Stimulated activated CD8-positive, alpha-beta memory T cell treated with anti-CD3 and anti-CD28 coated beads, Interleukin-2, amount 100 ng/mL, for 1 hour (primary cell): ENCODE measurements at places on chromosomes 6 and 20.

GRCh38 chr6:24621626-24622289 is 24.2 kb downstream of the KIAA0319 start:
- no peak for DNase-seq

- no peak for DNase-seq
Observed at GRCh38 chr6:105902401-105903031, 183.6 kb upstream of the PRDM1 start.

DNA sequence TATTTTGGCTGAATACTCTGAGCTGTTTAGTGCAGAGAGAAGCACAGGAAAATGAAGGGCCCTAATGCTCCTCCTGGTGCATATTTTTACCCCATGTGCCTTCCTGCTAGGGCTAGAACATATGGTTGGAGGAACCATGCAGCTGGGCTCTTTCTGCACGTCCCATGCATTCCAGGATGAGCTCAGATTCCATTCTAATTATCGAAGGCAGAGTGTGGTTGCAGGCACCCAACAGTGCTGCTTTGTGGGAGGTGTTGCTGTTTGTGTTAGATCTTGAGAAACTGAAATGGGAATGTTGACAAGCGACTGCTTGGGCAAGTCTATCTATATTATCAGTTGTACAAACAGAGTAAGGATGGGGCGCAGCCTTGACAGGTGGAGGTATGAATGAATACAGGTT is 419.5 kb downstream of the DHX35 start:
- DNase-seq: no peak

- DNase-seq: no peak
Observed at GRCh38 chr6:145080651-145081050, 654.7 kb downstream of the EPM2A start.

GRCh38 chr6:1724124-1724523 is 114.4 kb downstream of the FOXC1 start:
- DNase-seq: no peak

GRCh38 chr6:66897576-66897975 is 1190.5 kb upstream of the EYS start:
- no peak for DNase-seq

GRCh38 chr6:89438248-89438647 is 5.3 kb downstream of the ANKRD6 start:
- no peak for DNase-seq

DNA sequence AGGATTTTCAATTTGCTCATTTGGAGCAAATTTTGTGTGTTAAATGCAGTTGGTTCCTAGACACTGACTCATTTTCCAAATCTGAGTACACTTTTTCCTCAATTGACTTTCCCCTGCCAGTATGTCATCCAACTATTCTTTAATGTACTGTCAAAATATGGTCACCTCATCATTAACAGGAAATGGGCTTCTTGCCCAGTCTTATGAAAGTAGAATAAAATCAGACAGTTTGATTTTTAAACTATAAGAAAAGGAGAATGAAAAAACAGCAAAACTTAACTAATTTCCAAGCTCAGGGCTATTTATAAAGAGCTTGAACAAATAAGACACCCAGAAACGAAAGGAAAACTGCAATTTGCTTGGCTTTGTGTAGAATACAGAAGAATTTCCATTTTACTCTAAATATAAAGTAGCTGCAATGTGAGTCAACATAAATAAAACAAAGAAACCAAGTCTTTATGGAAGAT is 43.7 kb upstream of the RAB23 start:
- no peak for DNase-seq

DNA sequence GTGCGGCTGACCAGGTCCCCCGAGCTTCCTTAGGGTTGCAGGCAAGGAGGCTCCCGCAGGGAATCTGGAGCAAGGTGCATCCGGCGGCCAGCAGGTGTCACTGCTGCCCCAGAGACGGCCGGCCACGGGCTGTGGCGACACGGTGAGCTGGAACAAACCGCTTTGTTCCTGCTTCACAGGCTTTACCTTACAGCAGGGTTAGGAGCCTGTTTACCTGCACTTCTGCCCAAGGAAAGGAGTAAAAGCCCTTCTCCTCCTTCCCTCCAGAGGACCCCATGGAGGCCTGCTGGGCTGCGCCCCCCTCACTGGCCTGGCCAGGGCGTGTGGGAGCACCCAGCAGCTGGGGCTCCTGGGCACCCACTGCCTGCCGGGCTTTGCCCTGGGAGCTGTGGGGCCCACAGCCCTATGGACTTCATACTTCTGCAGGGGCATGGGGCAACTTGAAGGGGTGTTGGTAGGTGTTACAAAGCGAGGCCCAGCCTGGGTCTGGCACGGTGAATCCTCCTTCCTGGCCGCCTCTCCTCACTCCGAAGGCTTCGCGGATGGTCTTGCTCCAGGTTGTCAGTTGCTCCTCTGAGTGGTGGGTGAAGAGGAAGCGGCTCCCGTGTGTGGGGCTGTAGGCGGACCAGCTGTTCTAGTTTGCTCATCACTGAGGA is 88.4 kb downstream of the CDC5L start:
- peak; percentile 22 for DNase-seq

DNA sequence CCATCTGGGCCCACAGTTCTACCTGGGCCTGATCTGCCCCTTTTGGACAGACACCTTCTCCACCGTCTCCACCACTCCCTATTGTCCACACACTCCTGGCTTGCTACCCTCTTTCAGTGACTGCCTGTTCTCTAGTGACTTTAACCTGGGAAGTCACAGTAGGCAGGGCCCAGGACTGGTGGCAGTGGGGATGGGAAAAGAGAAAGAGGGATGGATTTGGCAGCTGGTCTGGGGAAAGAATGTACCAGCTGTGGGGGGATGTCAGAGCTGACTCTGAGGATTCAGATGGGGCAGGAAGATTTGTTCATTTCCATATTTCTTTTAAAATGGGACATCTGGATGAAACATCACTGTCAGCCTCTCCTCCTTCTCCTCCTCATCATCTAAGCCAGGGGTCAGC is 85.5 kb downstream of the SULF2 start:
- no peak for DNase-seq

DNA sequence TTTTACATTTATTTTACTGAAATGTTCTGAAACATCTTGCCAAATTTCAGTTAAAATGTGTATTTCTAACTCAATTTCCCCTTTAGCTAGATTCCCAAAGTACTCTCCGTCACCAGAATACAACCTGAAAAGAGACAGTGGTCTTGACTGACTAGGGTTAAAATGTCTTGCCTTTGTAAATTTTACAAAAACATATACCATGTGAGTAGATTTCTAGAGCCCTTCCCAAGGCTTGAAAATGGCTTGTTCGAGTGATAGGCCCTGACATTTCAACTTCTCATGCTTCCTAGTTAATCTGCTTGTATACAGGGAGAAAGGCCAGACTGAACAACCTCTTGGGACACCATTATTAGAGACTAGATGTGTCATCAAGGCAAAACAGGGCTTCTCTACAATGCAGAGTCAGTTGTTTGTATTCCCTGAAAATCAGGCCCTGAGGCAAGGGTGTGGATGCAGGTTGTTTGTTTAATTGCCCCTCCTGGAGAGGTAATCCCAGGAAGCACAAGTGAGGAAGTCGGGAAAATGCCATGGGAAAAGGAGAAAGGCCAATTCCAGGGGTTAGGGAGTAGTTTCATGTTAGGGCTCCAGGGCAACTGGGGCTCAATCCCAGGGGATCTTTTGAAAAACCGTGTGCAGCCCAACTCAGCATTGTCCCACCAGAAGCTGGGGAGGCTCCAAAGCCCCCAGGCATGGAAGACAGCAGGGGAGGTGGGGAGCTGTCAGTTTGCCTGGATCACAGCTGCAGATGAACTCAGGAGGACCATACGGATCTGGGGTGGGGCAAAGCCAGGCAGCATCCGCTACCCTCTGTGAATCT is 11.6 kb upstream of the TFB1M start:
- DNase-seq: no peak

DNA sequence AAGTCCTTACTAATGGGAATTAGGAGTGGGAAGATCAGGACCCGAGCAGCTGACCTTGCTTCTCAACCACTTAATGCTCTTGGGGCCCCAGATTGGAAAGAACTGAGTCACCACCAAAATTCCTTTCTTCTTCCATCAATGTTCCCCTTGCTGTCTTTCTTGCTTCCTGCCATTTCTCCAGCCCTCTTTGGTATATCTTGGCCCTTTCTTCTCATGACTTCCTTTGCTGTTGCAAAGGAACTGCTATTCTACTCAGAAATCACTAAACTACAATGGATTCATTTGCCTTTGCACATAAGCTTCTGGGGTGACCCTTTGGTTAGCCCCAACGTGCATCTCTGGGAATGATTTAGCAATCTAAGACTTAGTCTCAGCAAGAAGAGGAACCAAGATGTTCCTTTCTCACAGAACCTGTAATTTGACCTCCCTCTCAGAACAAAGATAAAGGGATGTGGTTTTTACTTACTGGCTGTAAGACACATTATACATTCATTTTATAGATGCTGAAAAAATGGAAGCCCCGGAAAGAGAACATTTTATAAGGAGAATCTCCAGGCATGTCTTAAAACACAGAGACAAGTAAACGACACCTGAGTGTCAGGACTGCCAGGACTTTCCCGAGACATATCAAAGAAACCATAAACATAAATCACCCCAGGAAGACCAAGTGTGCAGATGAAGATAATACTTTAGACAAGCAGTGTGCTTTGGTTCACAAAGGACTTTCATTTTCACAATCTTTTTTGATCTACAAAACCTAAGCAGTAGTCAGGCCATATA is 99.0 kb upstream of the TNFAIP3 start:
- no peak for DNase-seq

DNA sequence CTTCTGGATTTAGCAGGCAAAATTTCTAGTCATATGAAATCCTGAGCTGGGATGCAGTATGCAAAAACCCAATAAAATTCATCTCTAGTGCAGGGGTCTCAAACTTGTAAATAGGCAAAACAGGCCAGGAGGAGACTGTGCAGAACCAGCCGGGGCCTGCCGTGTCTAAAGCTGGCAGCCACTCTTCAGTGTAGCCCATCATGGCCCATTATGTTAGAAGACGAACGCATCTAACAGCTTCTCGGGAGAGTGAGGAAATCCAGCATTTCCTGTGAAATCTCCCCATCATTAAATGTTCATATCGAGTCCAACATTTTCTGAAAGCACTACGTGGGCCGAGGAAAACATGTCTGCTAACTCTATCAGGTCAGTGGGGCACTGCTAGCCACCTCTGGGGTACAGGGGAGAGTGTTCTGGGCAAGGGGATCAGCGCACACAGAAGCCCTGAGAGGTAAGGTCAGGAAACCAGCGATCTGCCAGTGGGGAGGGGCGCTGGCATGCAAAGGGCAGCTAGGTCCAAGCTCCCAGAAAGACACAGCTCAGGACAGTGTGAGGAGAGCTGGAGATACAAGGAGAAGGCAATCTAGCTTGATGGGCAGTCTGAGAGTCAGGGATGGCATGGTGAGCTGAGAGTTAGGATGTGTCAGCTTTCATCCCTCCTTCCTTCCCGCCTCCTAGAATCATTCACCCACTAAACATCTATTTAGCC is 144.2 kb downstream of the PREX1 start:
- DNase-seq: no peak

GRCh38 chr6:41678511-41679084 is 40.3 kb downstream of the MDFI start:
- no peak for DNase-seq

DNA sequence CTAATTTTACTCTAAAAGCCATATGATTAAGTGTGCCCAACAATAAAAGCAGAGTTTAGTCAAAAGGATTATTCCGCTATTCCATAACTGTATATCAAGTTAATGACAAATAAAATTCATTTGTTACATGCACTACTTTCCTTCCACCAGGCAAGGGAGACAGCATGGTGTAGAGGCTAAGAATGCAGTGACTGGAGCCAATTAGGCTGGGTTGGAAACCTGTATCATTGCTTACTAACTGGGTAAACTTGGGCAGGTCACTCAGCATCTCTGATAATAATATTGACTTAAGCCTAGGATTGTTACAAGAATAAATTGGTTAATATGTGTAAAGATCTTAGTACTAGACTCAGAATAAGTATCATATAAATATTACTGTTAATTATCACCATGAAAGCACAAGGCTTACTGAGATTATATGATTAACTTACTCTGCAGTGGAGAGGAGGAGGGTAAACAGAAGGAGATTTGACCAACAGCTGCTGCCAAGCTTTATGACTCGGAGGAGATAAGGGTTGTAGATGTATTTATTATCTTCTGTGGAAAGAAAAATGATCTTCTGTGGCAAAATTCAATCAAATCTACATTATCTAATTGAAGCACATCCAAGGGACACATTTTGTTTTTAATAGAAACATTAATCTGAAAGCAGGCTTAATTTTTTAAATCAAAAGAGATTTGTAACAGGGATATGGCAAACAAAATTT is 1459.9 kb downstream of the GRIK2 start:
- no peak for DNase-seq

DNA sequence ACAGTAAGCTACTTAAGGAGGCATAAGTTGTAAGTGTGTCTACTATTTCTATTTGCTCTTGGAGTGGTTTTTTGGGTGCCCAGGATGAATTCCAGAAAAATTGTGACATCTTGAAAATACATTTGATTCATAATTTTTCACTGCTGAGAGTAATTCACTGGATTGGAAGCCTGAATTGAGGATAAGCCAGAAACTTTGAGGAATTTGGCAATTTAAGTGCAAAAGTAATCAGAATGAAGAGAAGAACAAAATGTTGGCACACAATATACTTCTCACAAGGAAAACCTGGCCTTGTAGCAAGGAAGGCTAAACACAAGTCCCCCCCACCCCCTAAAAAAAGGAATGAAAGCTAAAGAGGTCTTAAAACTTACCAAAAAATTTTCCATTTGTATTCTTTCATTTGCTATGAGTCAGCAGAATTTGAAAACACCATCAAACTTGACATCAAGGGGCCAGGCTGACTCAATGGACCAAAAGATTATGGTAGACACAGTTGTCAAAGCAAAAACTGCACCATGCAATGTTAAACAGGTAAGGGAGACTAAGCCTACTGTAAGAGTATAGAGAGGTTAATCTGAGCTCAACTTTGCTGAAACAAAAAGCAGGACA is 840.0 kb downstream of the FRK start:
- DNase-seq: no peak

DNA sequence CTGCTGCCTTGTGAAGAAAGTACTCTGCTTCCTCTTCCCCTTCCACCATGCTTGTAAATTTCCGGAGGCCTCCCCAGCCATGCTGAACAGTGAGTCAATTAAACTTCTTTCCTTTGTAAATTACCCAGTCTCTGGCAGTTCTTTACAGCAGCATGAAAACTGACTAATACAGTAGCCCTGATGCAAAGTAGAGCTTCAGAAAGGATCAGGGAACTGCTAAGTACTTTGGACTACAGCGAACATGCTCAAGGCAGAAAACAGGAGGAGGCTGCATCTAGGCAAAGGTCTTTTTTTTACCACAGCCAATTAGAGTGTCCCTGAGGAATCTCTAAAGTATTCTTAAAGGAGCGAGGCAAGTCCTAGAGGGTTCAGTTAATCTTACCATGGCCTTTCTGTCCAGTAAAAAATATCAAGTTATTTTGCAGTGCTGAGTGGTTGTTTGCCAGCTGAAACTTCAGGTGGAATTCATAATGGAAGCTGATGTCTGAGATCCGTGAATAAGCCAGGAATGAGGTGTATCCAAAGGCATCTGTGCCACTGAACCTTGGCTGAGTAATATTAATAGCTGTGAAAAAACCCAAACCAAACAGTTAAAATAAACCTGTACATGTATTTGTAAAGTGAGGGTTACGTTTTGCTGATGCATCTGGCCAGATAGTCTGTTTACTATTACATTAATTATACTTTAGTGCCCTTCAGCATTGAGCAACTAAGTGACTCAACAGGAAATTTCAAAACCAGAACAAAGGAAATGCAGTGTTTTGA is 170.4 kb downstream of the PHF3 start:
- no peak for DNase-seq
